D341Med (cell line): ENCODE measurements at places on chromosomes 11 and 22.

DNA sequence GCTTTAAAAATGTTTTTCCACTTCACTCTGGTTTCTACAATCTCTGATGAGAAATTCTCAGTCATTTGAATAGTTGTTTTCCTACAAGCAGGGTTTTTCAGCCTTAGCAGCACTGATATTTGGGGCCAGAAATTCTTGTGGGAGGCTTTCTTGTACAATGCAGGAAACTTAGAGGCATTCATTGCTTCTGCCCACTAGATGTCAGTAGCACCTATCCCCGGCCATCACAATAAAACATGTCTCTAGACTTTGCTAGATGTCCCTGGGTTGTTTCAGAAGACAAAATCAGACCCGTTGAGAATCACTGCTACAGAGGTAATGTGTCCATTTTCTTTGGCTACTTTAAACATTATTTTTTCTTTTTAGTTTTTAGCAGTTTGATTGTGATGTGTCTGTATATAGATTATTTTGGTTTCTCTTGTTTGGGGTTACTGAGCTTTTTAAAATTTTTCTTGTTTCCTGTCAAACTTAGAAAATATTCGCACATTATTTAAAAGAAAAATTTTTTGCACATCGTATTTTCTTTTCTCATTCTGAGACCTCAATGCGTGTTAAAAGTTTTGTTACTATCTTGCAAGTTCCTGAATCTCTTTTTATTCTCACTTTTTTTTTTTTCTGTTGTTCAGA is 60.8 kb upstream of the CCDC179 start:
- peak; percentile 41 for DNase-seq

GRCh38 chr22:19848298-19849224 is 6.1 kb downstream of the GNB1L start:
- peak; percentile 20 for DNase-seq

- DNase-seq, result no peak
Measured at GRCh38 chr11:9002920-9003572, 755 bp downstream of the NRIP3 start.

- no peak for DNase-seq
Measured at GRCh38 chr11:43447151-43447550, 88.4 kb downstream of the TTC17 start.

DNA sequence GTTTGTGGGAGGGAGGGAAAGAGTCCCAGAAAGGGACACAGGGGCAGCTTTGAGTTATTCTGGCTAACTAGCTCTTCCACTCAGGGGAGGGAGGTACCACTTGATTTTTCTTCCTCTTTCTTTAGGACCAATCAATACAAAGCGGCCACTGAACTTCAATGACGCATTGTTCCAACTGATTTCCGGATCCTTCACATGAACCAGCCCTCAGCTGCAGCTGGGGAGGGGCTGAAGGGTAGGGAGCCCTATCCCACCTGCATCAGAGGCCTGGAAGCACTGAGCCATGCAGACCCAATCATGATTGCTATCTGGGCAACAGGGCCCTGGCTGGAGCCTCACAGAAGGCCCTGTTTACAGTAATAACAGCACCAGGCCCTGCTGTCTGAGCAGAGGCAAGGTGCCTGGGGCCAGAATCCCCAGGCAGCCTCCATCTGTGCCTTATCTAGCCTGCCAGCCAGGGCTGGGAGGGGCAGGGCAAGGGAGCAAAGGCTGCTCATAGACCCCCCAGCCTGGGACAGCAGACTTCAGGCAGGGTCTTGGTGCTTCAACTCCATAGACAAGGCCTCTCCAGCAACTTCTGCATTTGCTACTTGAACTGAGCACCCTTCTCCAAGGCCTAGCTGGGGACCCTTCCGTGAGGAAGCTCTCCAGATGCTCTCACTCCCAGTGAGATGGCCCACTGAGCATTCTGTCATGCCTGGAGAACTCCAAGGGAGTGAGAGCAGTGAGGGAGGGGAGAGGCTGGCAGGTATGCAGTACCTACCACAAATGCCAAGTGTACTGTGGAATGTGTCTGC is 22.5 kb downstream of the CLPB start:
- DNase-seq, result peak; percentile 40

- DNase-seq, result no peak
Measured at GRCh38 chr22:49668402-49668801, 159.3 kb downstream of the BRD1 start.
